ENCODE measurements at places on chromosomes 12 and 14. TPM values are rescaled to one million over a fixed set of nuclear protein-coding genes. Genes with fewer than 3 reads are reported as not detected.

TPPP2 gene
- not detected for total RNA-seq

KRT78 gene
- total RNA-seq, result not detected

TBX3 gene
- total RNA-seq, result not detected

AQP6 gene
- total RNA-seq, result not detected

WNT1 gene
- total RNA-seq, result 0.73 TPM

OTX2 gene
- total RNA-seq, result not detected

SYT10 gene
- not detected for total RNA-seq

TAS2R7 gene
- not detected for total RNA-seq

RACGAP1 gene
- 130 TPM for total RNA-seq

CCDC177 gene
- not detected for total RNA-seq

RD3L gene
- not detected for total RNA-seq

BIN2 gene
- total RNA-seq, result 240 TPM

SIX1 gene
- not detected for total RNA-seq

PNP gene
- total RNA-seq, result 153 TPM

CMA1 gene
- total RNA-seq, result not detected

P2RX7 gene
- 50.0 TPM for total RNA-seq

KERA gene
- not detected for total RNA-seq

COCH gene
- total RNA-seq, result 1.1 TPM

KRT82 gene
- total RNA-seq, result not detected
